Metanephros (tissue), 2 donors: ENCODE measurements at places on chromosomes 6 and 20. TPM values are rescaled to one million over a fixed set of nuclear protein-coding genes. Genes with fewer than 3 reads are reported as not detected.

ADAM33 gene
- total RNA-seq = 24.6 TPM

DLK2 gene
- total RNA-seq = 1.3 TPM

PDYN gene
- total RNA-seq = 0.12 TPM

PSMA7 gene
- 129 TPM for total RNA-seq

SUMO4 gene
- total RNA-seq = 6.7 TPM

RAD21L1 gene
- not detected for total RNA-seq

THBD gene
- 13.7 TPM for total RNA-seq

IL17F gene
- not detected for total RNA-seq

PHF1 gene
- total RNA-seq = 27.0 TPM

CCDC170 gene
- 3.1 TPM for total RNA-seq

STK4 gene
- 26.6 TPM for total RNA-seq

WRNIP1 gene
- total RNA-seq = 51.3 TPM
